ENCODE measurements at places on chromosomes 2 and 18.

GRCh38 chr2:85436836-85437487, 18.4 kb downstream of the SH2D6 start:
- DNase-seq, result no peak

- no peak for DNase-seq
These were observed 154.9 kb downstream of the NDUFA10 start for GRCh38 chr2:239870276-239870675.

DNA sequence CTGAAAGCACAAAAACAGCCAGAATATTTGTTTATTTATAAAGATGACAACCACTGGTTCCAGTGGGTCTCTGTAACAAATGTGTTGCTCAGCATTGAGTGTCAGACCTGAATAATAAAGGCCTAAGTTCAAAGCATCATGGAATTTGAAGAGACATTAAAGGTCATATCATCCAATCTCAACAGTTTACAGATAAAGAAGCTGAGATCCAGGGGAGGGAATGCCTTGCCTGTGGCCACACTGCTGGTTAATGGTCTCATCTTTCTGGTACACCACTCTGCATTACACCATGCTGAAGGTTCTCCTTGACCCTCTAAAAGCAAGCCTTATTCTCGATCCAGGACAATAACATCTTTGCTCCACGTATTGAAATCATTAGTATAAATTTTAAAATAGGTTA, 446.5 kb upstream of the ACVR2A start:
- DNase-seq, result no peak

GRCh38 chr2:71882949-71883472, 264.7 kb downstream of the CYP26B1 start:
- no peak for DNase-seq

DNA sequence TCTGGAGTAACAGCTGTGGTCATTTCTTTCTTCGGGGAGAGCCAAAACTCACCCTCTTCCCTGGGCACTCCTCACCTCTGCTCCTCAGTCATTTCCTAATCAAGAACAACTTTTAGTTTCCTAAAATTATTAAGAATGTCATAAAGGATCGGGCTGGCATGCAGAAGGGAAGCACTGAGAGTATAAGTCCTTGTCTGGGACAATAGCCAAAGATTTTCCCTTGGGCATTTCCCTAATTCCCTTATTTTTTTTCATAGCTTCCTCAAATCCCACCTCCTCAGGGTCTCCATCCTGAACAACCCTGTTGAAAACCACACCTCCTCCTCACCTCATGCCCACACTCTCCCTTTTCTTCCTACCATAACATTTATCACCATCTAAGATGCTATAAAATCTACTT, 115.0 kb downstream of the MREG start:
- no peak for DNase-seq

GRCh38 chr2:186017278-186017677, 278.7 kb downstream of the FSIP2 start:
- no peak for DNase-seq

- DNase-seq, result no peak
These were observed 635.4 kb downstream of the EPHA4 start for GRCh38 chr2:220936641-220937197.

- no peak for DNase-seq
These were observed 7.2 kb downstream of the RAB11FIP5 start for GRCh38 chr2:73105511-73105971.

DNA sequence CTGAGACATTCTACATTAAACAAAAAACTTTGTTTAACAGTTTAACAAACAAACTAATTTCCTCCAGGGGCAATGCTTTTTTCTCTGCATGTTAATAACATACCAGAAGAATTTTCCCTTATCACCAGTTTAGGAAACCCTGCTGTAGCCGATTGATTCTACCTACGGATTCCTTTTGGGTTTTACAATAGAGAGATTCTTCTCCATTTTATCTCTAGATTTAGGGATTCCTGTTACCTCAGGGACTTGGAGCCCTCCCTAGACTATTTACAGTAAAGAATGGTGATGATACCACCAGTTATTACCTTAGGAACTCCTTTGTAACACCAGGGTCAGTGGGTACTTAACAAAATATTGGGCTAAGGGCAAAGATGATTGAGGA, 5.3 kb upstream of the ERICH2 start:
- no peak for DNase-seq

DNA sequence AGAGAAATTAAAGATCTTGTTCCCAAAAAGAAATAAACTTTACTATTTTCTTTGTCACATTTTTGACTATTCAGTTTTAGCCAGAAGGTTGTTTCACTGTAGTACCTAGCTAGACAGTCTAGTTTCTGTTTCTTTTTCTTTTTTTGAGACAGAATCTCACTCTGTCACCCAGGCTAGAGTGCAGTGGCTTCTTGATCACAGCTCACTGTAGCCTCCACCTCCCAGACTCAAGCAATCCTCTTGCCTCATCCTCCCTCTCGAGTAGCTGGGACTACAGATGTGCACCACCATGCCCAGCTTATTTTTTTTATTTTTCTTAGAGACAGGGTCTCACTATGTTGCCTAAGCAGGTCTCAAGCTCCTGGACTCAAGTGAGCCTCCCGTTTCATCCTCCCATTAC, 2.2 kb downstream of the RBM45 start:
- DNase-seq, result no peak

DNA sequence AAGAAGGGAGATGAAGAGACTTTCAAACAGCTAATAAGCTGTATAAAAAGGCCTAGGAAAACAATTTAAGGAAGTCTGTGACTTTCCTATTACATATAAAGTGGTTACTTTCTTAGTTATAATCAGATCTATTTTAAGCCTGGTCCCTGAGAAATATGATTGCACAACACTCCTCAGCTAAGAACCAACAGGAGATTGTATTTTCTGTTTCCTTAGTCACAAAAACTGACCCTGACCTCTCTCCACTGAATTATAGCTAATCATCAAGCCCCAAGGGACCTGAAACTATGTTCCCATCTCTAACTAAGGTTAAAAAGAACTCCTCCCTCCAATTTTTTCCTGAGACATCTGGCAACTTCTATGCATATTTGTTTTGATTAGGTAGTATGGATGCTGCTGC, 106.9 kb downstream of the ROCK1 start:
- DNase-seq, result no peak
